G401 (cell line): ENCODE measurements at places on chromosomes 5 and 9.
A peak's percentile ranks its signal among the peaks of the same experiment; 100 is the strongest.

DNA sequence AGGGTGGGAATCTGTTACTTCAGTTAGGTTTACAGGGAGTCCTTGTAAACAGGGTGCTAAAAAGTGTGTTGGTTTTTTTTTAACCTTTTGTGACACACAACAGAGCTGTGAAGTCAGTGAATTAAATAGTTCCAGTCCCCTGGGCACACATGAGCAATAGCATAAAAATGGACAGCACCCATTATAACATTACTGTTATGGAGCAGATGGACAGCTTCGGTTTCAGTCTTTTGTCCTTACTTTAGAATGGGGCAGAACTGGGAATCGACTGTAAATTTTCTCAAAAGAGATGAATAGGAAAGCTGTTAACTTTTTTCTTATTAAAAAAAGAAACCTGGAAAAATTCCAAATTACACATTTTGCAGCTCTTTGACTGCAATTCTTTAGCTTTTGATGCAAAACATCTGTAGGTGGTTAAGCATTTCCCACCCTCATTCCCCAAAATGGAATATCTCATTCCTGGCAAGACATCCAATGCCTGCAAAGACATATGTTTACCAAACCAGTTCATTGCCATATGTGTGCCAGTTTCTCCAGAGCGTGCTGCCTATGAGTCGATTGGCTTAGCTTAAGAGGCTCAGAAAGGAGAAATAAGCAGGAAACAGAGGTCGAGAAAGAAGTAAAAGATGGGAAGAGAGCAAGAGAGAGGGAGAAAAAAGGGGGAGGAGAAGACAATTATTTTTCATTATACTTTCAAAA lies 212.3 kb upstream of the TMEM161B start:
- DNase-seq: peak; percentile 92

GRCh38 chr9:20023961-20024571 lies 235.2 kb upstream of the SLC24A2 start:
- DNase-seq: no peak

GRCh38 chr5:169041180-169041579 lies 259.8 kb downstream of the SLIT3 start:
- DNase-seq: no peak

- DNase-seq: no peak
These were observed 526.1 kb upstream of the CDH18 start for GRCh38 chr5:20514145-20514544.
